ENCODE measurements at places on chromosomes 13 and 19.
A peak's percentile ranks its signal among the peaks of the same experiment; 100 is the strongest.

GRCh38 chr19:32895384-32895783 lies 25.8 kb upstream of the SLC7A9 start:
- no peak for DNase-seq

DNA sequence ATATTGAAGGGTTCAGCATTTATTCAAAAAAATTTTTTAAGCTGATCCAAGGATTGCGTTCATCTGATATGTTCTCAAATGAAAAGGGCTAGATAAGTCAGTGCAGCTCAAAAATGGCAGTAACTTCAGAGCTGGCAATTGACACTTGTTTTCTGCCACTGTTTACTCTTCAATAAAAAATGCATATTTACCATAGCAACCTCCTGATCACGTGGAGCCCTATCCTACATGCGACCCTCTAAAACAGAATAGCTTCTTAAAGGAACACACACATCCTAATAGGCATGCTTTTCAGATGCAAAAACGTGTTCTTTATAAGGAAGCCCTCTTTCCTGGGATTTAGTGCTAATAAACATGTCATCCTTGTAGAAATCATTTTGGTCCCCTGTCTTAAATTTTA lies 150.2 kb downstream of the ZNF536 start:
- DNase-seq = peak; percentile 74

GRCh38 chr19:7994114-7994513 lies 11.3 kb downstream of the ELAVL1 start:
- no peak for DNase-seq

- DNase-seq = no peak
Observed at GRCh38 chr13:109740121-109740520, 46.3 kb downstream of the IRS2 start.

- DNase-seq = no peak
Observed at GRCh38 chr19:52170863-52171320, 529 bp downstream of the ZNF836 start.

- no peak for DNase-seq
Observed at GRCh38 chr19:18423258-18424020, 4.2 kb downstream of the SSBP4 start.

- DNase-seq = no peak
Observed at GRCh38 chr19:10510301-10510802, 6.9 kb downstream of the S1PR5 start.

- peak; percentile 95 for DNase-seq
Observed at GRCh38 chr19:5686647-5687359, 3.3 kb upstream of the RPL36 start.

DNA sequence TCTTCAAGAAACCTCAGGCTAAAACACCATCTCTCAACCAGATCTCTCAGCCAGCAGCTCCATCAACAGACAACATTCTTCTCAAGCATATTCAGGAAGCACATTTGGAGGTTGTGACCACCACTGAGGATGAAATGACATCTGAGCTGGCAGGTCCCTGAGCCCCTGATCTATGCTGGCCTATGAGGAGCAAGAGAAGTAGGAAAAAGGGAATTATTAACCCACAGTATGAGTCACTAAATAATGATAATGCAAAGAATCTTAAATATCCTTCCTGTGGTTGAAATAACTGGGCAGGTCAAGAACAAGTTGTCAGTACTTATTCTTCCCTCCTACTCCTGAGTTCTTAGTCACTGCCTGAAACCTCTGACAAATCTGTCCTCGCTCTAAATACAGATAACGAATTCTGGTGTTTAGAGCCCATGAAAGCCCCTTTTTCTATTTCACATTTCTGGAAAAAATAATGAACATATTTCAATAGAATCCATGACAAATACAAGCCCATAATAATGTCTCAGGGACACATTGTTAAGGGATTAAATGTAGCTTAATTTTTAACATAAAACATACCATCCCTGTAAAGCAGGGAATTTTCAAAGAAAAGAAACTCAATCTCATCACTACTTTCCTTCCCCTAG lies 225.8 kb upstream of the IRS2 start:
- no peak for DNase-seq

- no peak for DNase-seq
Observed at GRCh38 chr19:31255174-31255799, 93.9 kb downstream of the TSHZ3 start.

DNA sequence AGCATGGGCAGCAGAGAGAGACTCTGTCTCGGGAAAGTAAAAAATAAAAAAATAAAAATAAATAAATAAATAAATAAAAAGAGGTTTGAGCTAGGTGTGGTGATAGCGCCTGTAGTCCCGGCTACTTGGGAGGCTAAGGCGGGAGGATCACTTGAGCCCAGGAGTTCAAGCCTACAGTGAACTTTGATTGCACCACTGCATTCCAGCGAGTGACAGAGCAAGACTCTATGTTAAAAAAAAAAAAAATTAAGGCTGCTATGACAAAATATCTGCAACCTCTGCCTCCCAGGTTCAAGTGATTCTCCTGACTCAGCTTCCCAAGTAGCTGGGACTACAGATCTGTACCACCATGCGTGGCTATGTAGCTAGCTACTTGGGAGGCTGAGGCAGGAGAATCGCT lies 3.2 kb upstream of the DENND1C start:
- DNase-seq = no peak

DNA sequence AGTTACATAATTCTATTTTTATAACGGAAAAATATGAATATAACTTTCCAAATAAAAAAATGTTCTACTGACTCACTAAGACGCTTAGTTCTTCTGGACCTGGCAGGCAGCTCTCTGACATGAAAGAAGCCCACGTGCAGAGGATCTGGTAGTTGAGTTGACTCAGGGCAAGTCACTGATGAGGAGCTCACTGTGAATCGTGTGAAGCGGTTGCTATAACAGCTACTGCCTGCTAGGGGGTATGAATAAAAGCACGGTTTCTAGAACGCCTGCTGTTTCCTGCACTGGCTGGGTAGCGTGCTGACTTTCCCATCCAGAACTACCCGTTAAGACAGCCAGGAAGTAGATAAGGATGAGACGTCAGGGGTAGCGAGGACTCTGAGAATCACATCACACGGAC lies 54.7 kb upstream of the WASF3 start:
- DNase-seq = no peak

GRCh38 chr13:70908795-70909194 lies 800.5 kb upstream of the KLHL1 start:
- DNase-seq = no peak

GRCh38 chr13:86882835-86883234 lies 788.3 kb upstream of the SLITRK5 start:
- no peak for DNase-seq

- no peak for DNase-seq
Observed at GRCh38 chr13:76715075-76715474, 171.1 kb downstream of the KCTD12 start.

DNA sequence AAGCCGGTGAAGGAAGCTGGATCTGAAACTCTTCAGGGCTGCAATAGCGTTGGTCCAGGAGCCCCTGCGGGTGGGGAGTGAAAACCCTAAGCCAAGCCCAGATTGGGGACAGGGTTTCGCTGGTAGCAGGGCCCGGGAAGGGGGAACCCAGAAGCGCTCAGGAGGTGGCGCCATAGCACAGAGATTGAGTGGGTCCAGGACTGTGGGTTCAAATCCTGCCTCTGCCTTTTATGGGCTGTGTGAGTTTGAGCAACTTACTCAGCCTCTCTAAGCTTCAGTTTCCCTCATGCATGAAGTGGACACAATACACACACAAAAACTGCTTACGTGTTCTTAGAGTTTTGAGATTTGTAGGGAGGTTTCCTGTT lies 8.3 kb upstream of the SYCN start:
- DNase-seq = no peak

GRCh38 chr19:49851456-49852259 lies 699 bp downstream of the PTOV1 start:
- DNase-seq = peak; percentile 76

DNA sequence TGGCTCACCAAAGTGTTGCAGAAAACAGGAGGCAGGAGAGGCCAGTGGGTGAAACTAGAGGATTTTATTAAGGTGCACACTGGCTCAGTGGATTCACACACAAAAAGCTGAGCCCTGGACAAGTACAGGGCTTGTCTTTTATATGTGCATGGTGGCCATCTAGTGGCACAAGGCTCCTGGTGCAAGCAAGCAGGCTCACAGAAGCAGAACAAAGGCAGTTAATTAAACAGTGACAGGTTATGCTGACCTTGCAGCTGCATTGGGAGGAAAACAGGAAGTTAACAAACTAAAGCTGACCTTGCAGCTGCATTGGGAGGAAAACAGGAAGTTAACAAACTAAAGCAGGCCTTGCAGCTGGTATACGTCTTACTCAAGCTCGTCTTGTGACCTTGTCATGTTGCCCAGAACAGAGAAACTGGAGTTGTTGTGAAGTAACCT lies 65.3 kb upstream of the ZNF681 start:
- DNase-seq = peak; percentile 47

GRCh38 chr13:60282186-60282585 lies 114.8 kb upstream of the TDRD3 start:
- no peak for DNase-seq

DNA sequence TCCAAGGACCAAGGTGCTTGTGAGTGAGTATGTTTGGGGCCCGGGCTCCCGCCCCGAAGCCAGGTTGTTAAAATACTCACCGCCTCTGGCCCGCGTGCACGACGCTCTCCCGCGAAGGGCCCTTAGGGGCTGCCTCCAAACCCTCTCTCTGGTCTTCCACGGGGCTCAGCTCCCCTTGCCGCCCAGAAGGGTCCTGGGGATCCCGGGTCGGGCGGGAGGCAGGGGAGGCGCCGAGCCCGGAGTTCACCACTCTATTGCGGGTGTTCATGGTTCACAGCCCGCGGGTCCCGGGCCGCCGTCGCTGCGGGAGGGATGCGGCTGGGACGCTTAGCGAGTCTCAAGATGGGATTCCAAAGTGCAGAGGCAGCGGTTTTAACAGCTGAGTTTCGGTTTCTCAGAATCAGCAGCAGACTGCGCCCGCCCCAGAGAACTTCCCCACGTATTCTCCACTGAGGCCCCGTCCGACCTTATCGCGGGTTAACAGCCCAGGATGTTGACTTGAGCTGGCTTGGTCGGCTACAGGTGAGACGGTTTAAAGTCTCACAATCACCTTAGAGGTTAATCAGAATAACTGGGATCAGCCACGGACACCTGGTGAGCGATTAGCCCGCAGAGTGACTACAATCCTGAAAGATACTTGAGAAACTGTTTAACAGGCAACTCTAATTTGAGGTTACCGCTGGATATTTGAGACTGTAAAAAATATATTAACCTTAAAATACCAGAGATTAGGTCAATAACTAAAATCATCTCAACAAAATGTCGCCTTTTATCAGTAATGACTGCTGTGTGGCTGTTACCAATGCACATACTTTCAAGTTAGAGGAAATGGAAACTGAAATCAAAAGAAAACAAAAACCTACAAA lies at the start of gene EPSTI1:
EPSTI1 (minus strand) TSS at position 344 of the 866 bp plus-strand sequence; CDS start at position 268, 76 bp downstream.
- peak; percentile 88 for DNase-seq

- DNase-seq = no peak
Observed at GRCh38 chr13:47723898-47724297, 277.2 kb downstream of the SUCLA2 start.

- DNase-seq = peak; percentile 57
Observed at GRCh38 chr19:5091018-5091683, 122.2 kb downstream of the KDM4B start.

DNA sequence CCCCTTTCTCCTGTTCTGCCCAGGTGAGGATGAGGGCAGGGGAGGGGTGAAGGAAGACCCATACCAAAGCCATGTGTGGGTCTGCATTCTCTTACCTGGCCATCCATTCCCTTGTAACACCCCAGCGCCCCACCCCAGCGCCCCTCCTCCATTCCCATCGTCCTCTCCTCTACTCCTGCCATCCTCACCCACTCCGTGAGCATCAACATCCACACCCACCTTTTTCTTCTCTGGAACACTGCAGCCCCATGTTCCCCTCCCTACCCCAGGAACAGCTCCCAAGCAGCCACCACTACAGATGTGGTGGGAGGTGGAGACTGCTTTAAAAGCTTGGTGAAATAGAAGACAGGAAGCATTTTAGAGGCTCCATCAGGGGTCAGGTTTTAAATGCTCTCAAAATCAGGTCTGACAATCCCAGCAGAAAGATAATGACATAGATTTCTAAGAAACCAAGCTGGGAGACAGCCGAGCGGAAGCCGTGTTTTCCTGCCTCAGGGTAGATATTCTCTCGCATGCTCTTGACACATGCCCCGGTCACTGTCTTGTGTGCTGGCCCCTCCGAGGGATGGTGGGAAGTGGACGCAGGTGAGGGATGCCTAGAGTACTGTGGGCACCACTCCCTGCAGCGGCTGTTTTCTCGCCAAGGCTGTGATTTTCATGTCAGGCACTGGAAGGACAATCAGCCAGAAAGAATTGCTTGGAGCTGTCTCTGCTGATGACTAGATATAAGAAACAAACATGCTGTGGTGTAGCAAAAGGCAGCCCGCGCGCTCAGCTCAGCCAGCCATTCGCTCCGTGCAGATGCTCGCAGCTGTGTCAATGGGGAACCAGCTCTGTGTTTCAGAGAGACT lies 9.8 kb downstream of the MEDAG start:
- peak; percentile 24 for DNase-seq

GRCh38 chr19:34662919-34663318 lies 14.0 kb downstream of the SCGB2B2 start:
- DNase-seq = no peak

GRCh38 chr13:44280456-44280855 lies 93.2 kb upstream of the SERP2 start:
- DNase-seq = no peak

DNA sequence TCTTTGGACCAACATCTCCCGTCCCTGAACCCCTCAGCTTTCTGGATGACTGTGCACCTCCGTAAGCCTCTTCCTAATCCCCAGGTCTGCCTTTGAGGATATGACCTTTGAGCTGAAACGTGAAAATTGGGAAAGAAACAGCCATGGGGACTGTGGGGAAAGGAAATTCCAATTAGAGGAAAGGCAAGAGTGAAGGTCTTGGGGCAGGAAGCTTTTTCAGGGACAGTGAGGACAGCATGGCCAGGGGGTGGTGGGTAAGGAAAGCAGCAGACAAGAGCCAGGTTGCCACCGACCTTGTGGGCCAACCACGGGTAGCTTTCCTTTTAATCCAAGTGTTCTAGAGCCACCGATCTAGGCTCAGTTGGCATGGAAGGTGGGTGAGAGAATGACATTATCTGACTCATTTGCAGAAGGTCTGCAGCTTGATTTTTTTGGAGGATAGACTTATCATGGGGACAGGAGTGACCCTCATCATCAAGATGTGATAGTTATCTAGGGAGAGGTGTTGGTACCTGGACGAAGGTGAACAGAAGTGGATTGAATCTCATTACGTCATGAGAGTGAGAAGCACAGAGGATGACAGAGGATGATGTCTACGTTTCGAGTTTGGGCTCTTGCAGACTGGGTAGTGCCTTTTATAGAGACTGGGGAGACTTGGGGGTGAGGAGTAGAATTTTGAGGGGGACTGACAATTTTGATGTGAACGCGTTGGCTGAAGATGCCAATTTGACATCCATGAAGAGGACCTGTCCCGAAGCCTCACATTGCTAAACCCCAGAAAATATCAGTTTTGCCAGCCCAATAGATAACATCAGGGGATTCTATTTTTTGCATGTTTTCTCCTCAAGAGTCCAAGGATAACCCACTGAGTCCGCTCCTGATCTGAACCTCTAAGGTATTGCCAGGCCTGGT lies 136.7 kb upstream of the PEG3 start:
- no peak for DNase-seq

DNA sequence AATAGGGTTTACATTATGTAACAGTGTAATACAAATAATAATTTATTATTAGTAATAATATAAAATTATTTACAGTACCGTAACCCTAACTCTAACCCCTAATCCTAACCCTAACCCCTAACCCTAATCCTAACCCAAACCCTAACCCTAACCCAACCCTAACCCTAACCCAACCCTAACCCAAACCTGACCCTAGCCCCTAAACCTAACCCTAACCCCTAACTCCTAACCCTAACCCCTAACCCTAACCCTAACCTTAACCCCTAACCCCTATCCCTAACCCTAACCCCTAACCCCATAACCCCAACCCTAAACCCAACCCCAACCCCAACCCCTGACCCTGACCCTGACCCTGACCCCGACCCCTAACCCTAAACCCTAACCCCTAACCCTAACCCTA lies 45.7 kb downstream of the PLPP2 start:
- DNase-seq = no peak

All from lung (tissue), 17 donors.